ENCODE measurements at places on chromosomes 6 and 20.

GRCh38 chr6:8000188-8000596 lies 64.0 kb downstream of the BLOC1S5 start:
- no peak for ATAC-seq

DNA sequence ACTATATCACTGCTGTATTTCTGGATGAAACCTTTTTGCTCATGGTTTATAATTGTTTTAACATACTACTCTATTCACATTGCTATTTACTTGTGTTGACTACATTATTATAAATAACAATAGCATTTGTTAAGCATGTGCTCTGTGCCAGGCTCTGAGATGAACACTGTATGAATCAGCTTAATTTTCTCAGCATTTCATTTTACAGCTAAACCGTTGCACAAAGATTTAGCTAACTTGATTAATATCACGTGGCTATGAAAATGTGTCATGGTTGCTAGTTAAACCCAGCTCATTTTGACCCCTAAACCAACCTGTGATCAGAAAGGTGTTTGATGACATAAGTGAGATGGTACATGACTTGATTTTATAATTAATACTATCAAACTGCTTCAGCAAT lies 77.5 kb downstream of the NCOA7 start:
- ATAC-seq = no peak

DNA sequence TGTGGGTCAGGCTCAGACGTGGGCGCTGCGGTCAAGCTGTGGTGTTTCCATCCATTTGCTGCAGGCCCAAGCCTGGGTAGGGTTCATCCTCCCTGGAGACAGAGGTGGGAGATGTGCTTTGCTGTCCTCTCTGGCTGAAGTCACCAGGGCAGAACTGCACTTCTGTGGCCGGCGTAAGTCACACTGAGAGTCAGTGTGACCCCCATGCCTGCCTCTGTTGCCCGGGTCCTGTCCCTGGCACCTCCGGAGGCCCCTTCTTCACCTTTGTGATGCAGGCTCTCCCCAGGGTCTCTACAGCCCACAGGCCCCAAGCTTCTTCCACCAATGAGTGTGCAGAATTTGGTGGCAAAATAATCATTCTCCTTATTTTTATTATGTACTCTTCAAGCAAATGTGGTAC lies 53.8 kb upstream of the DACT2 start:
- ATAC-seq = no peak

GRCh38 chr20:17584689-17585088 lies 14.8 kb downstream of the DSTN start:
- no peak for ATAC-seq

- ATAC-seq = no peak
These were observed 17.6 kb upstream of the CTAGE9 start for GRCh38 chr6:131728296-131728939.

GRCh38 chr6:72623808-72624207 lies 1.9 kb downstream of the KCNQ5 start:
- no peak for ATAC-seq

- no peak for ATAC-seq
These were observed 650.8 kb upstream of the AGPAT4 start for GRCh38 chr6:161924516-161925116.

GRCh38 chr20:50149481-50150254 lies 3.9 kb downstream of the PEDS1 start:
- no peak for ATAC-seq

- no peak for ATAC-seq
These were observed 44.6 kb upstream of the SH3BGRL2 start for GRCh38 chr6:79586548-79586947.

GRCh38 chr6:136666041-136666440 lies 115.8 kb upstream of the MAP7 start:
- no peak for ATAC-seq

DNA sequence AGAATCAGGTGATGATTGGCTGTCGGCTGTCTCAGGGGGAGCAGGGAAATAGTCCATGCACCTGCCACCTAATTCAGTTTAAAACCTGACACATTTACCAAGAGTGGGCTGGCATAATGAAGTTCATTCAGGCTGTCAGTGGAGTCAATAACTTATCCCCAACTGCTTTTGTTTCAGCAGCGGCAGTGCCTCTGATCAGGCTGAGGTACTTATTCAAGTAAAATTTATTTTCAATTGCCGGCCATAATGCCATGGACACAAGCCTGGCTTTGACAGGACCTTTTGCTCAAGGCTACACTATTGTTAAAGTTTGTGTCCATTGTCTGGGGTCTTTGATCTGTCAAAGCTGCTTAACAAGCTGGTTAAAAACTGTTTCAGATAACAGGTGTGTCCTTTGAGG lies 20.6 kb downstream of the OLIG3 start:
- ATAC-seq = no peak

DNA sequence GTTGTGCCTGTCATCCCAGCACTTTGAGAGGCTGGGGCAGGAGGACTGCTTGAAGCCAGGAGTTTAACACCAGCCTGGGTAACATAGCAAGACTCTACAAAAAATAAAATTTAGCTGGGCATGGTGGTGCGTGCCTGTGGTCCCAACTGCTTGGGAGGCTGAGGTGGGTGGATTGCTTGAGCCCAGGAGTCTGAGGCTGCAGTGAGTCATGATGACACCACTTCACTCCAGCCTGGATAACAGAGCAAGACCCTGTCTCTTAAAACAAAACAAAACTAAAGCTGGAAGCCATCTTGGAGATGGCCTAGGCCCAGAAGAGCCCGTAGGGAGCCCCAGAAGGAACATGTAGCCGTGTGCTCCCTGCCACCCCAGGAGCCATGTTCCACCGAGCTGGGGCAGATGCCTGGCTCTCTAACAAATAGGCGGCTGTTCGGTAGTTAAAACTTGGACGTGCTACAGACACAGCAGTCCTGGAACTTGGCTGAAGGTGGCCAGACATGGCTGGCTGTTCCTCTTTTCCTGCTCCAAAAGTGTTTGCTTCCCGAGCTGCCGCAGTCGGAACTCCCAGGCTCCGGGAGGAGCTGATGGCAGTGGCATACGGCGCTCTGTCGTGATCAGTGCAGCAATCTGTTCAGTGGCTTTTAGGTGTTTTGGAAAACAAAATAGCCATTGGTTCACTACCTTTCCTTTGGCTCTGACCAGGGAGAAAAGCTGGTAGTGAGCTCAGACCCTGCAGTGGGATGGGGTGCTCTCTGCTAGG lies 37.0 kb downstream of the DYNLT1 start:
- ATAC-seq = no peak

- no peak for ATAC-seq
These were observed 93.6 kb downstream of the MYB start for GRCh38 chr6:135274561-135275293.

DNA sequence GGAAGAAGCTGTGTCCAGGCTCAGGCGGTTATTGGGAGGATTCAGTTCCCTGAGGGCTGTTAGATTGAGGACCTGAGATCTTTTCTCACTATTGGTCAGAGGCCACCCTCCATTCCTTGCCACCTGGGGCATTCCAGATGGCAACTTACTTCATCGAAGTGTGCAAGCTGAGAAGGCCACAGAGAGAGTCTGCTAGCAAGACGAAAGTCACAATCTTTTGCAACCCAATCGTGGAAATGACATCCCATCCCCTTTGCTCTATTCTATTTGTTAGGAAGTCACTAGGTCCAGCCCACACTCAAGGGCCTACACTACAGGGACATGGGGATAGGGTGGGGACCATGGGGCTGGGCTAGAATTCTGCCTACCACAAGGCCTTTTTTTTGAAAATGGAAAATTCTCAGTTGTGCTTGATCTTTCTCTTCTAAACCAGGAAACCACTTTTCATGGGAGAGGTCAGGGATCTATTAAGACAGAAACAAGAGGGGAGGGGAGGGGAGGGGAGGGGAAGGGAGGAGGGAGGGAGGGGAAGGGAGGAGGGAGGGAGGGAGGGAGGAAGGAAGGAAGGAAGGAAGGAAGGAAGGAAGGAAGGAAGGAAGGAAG lies 217.2 kb downstream of the BCAS1 start:
- ATAC-seq = no peak

GRCh38 chr6:149917679-149918078 lies 5.2 kb downstream of the RAET1G start:
- no peak for ATAC-seq

GRCh38 chr6:170024940-170025339 lies 265.9 kb downstream of the DLL1 start:
- ATAC-seq = no peak

DNA sequence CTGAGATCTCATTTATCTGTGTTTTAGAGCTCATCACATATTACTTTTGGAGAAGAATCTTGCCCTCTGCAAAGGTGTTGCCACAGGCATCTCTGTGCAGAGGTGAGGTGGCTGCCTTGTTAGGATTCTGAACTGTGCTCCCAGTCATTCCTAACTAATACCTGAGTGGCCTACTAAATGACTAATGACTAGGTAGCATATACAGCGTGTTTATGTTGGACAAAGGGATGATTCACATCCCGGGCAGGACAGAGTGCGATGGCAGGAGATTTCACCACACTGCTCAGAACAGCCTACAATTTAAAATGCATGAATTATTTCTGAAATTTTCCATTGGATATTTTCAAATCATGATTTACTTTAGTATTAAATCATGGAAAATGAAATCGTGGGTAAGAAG lies 23.1 kb upstream of the CGA start:
- no peak for ATAC-seq

- ATAC-seq = no peak
These were observed 205.2 kb upstream of the CEP162 start for GRCh38 chr6:84432619-84433018.

DNA sequence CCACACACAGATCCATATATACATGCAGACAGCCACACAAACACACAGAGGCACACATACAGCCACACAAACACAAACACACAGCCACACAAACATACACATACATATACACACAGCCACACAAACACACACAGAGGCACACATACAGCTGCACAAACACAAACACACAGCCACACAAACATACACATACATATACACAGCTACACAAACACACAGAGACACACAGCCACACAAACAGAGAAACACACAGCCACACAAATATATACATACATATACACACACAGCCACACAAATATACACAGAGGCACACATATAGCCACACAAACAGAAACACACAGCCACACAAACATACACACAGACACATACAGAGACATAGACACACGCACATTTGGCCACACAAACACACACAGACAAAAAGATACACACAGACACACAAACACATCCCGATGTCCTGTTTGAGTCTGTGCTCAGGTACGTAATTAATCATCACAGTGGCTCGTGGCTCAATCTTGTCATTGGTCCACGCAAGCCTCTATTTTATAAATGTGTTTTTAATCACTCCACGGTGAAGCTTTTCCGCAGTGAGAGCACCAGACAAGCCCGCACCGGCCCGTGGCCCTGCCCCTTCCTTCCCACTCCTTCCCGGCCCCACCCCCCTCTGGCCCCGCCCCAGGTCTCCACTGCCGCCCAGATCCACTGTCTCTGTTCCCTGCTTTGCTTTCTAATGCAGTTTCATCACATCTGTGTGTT lies 135.3 kb downstream of the CDH4 start:
- no peak for ATAC-seq

DNA sequence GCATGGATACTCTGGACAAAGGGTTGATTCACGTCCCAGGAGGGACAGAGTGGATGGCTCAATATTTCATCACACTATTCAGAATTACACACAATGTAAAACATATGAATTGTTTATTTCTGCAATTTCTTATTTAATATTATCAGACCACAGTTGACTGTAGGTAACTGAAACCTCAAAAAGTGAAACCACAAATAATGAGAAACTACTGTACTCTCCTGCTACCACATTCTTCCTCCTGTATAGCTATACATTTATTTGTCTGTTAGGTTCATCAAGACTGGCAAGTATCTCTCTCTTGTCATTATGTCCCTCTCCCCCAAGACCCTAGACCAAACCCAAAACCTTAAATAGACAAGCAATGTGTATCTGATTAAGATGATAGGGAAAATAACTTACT lies 60.0 kb downstream of the SYCP2 start:
- ATAC-seq = no peak

- no peak for ATAC-seq
These were observed 861.7 kb downstream of the QKI start for GRCh38 chr6:164276211-164276610.

- no peak for ATAC-seq
These were observed 259.4 kb upstream of the STXBP5 start for GRCh38 chr6:146944809-146945208.

- ATAC-seq = no peak
These were observed 83.5 kb downstream of the HAO1 start for GRCh38 chr20:7856756-7857155.

GRCh38 chr20:20206788-20207187 lies 154.5 kb downstream of the CFAP61 start:
- ATAC-seq = no peak

- ATAC-seq = no peak
These were observed 122.1 kb downstream of the LRRC1 start for GRCh38 chr6:53916804-53917463.

- ATAC-seq = no peak
These were observed 40.3 kb upstream of the HIVEP2 start for GRCh38 chr6:142985281-142985680.

DNA sequence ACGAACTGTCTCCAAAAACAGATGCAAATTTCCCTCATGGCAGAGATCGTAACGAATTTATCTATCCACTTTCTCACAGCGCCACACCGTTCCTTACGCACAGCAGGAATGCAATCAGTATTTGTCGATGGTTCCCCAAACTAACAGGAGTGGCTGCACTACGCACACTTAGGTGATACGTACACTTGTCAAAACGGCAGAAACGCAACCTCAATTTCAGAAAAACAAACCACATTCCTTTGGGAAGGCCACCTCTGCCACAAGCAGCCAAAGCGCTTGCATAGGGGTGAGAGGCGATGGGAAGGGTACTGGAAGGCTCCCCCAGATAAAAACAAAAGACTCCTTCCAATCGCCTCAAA lies 638 bp downstream of the MDN1 start:
- peak; percentile 55 for ATAC-seq

- peak; percentile 92 for ATAC-seq
These were observed 11.7 kb upstream of the ZNF311 start for GRCh38 chr6:29016559-29017427.

DNA sequence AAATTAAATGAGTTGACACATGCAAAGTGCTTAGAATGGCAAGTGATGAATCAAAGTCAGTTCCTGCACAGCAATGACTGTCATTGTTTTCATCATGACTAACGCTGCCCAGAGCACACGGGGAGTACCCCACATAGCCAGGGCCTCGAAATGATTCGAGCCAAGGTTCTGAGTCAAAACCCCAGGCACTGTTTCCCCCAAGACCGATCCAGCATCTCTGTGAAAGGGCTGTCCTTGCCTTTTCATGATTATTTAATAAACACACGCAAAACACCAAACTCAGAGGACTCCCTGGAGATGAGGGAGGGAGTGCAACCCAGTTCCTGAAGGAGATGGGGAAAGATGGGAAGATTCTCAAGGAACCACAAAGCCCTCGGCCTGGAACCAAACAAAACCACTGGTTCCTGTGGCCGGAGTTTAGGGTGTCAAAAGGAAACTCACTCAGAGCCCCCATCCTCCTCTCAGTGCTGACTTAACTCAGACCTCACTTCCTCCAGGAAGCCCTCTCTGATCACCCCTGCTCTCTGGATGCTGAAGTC lies 3.8 kb downstream of the PREX1 start:
- peak; percentile 69 for ATAC-seq
